AG09309 (cell line): ENCODE measurements at places on chromosomes 2 and 18.

GRCh38 chr18:3213300-3214059, 6.3 kb downstream of the MYOM1 start:
- no peak for DNase-seq

DNA sequence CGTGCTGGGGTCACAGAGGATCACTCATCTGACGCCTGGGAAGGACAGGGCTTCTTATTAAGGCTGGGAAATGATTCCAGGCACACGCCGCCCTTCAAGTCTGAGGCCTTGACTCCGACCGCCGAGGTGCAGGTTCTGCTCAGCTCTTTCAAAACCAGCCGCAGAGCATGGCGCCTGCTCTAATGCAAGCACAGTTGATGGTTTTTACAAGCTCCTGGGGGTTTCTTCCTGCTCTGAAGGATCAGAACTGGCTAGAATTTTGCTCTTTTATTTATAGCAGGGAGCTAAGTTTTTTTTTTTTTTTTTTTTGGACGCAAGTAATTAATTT, 32.0 kb downstream of the CDCA7 start:
- DNase-seq: no peak

GRCh38 chr2:154125891-154126290, 254.2 kb downstream of the GALNT13 start:
- DNase-seq: no peak

DNA sequence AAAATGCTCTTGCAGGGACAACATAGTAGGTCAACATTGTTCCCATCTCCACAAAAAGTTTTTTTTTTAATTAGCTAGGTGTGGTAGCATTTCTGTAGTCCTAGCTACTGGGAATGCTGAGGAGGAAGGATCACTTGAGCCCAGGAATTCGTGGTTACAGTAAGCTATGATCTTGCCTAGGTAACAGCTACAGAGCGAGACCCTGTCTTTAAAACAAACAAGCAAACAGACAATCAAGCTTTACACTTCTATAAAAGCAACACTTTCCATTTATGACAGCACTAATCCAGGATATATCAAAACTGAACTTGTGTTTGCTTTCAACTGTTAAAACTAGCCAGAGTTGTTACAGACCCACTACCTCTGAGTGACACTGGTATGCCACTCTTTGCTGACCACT, 12.0 kb downstream of the UGT1A3 start:
- no peak for DNase-seq

DNA sequence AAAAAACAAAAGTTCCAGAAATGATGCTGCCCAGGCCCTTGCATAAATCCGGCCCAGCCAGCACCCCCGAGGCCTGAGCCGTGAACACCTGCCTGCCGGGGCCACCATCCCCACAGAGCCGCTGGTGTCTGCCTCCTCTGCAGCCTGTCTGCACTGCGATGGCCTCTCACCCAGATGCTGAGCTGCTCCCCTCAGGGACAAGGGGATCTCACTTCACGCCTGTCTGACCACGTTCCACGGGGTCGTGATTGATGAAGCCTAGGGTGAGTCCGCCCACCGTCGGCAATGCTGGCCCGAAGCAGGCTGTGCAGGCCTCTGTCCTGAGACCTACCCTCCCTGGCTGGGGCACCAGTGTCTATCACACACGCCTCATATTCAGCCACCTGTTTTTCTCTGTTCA, 444.2 kb downstream of the EIPR1 start:
- no peak for DNase-seq

GRCh38 chr2:11858883-11859282, 112.5 kb downstream of the LPIN1 start:
- no peak for DNase-seq

- DNase-seq: no peak
Measured at GRCh38 chr2:138537170-138537915, 35.8 kb downstream of the SPOPL start.

DNA sequence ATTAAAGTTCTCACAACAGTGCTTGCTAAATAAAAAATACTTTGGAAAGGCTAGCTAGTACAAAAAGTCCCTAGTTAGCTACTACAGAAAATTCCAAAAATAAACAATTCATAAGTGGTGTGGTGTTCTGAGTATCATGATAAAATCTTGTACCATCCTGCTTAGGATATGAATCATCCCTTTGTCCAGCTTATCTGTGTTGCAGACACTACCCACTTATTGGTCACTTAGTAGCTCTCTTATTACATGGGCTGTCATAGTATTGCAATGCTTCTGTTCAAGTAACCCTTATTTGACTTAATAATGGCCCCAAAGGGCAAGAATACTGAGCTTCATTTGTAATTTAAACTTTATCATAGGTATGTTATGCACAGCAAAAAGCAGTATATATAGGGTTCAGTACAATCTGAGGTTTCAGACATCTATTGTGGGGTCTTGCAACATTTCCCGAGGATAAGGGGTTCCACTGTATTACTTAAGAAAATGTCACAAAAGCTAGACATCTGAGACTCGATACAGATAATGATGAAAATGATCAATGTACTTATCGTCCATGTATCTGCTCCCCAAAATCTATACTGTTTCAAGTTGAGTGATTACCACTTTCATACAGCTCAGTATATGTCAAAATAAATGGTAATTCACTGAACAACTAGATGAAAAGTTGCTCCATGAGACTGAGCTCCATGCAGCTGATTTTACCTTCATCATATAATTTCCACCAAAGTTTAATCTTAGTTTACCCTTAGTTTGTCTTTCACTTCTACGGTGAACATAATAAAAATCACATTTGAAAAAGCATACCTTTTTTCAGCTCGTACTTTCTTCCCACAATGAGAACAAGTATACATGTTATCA, 93.8 kb downstream of the C2orf74 start:
- DNase-seq: peak; percentile 61

DNA sequence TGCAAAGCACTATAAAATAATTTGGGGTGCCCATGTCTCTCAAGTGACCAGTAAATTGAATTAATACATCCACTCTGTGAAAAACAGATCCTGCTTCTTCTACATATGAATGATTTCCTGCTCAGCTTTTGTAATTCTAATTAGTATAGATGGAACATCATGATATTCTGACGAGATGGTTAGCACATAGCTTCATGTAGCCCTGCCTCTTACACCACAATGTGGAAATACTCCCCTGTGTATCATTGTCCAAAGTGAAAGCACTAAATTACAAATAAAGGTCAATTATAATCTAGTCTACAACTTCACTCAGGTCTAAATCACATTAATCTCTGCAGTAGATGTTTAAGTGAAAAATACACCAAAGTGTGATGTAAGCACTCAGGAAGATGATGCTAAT, 32.9 kb upstream of the SYT4 start:
- DNase-seq: no peak

DNA sequence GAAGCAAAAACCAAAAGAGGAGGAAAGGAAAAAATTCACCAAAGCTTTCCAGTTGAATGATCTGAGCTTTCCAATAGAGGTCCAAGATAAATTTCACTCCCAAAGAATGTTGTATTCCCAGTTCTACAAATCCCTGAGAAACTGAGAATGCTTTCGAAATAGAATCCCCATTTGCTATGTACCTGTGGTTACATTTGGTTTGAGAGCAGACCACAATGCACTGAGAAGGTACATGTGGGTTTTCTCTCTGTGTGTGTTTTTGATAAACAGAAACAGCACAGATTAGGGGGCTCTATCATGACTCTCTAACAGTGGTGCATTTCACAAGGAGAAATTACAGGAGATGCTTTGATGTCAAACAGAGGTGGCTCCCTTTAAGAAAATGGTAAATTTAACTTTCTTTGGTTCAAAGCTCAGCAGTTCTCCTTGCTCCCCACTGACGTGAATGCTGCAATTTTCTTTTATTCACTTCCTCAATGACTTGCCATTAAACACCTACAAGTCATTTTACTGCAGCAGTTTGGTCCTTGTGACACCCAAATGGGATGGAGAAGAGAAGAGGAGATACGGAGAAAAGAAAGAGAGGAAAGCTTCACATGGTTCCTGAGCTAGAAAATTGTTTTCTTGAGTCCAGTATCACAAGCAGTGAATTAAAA, 108.7 kb downstream of the EPHA4 start:
- DNase-seq: no peak

GRCh38 chr2:37625156-37625555, 46.3 kb downstream of the CDC42EP3 start:
- no peak for DNase-seq

GRCh38 chr2:66689456-66690051, 254.6 kb downstream of the MEIS1 start:
- DNase-seq: no peak

- no peak for DNase-seq
Measured at GRCh38 chr2:209721497-209721896, 50.1 kb upstream of the UNC80 start.

DNA sequence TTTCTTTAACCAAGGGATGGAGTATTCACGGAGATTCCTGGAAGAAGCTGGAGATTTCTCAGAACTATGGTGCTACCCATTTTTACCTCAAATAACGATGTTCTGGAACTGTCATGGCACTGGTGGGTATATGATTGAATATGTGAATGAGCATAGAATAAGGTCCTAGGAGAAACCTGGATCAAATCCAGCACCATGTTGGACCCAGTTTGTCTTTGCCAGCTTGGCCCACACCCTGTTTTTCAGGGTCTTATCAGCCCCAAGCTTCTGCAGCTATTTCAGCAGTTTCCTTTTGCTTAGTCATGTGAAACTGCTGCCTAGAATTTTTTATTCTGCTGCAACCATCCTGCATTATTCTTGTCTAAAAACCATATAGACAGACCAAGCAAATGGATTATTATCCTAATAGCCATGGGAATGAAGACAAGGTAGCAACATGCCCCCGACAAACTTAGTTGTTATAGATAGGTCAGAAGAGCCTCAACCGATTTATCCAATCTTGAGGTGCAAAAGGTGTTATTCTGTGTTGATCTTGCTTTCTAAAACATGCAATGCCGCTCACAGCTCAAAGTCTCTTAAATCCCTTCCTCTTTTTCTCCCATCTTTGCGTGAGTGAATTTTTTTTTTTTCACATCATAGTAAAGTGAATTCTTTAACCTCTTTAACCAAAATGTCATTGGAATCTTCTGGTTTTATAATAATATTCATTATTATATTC, 133.6 kb downstream of the PRPF40A start:
- no peak for DNase-seq
